ENCODE measurements at places on chromosomes 7 and 10.

DNA sequence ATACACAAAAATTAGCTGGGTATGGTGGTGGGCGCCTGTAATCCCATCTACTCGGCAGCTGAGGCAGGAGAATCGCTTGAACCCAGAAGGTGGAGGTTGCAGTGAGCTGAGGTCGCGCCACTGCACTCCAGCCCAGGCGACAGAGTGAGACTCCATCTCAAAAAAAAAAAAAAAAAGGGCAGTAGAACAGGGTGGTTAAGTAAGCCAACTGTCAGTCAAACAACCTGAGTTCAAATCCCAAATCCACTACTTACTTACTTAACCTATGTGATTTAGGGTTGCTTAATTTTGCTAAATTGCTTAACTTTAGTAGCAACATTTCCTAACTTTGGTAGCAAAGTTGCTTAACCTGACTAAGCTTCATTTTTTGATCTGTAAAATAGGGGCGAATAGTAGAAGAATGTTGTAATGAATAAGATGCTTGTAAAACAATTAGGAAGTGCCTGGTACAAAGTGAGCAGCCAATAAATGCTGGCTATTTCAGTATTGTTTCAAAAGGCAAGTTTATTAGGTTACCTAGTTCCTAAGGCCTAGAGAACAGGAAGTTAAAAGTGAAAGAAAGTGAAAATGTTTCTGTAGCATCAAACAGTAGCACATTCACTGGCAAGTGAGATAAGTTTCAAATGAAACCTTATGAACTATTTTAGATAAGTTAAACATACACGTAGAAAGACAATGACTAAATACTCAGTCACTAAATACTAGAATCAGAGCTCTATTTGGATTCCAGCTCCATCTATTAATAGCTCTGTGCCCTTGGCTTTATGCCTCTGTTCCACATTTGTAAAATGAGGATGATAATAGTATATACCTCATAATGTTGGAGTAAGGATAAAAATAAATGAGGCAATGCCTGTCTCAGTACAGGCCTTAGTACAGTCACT lies 64.3 kb downstream of the HOXA1 start:
- peak; percentile 45 for DNase-seq

DNA sequence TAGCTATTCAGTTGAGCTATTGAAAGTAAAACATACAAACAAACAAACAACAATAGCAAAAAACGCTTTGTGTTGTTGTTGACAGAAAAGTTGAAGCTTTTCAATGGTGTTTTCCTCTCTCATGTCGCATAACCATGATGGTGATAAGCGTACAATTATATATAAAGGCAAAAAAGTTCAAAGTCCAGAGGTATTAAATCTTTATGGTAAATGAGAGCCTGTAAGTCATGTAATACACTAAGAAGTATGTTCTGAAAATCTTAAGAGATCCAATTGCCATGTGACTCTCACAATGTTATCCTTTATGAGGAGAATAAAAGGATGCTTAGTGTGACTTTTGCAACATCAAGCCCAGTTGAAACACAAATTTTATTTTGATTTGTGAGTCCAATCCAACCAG lies 93.9 kb downstream of the PPP1R9A start:
- no peak for DNase-seq

GRCh38 chr10:89645742-89646172 lies 715 bp upstream of the PANK1 start:
- DNase-seq, result no peak

DNA sequence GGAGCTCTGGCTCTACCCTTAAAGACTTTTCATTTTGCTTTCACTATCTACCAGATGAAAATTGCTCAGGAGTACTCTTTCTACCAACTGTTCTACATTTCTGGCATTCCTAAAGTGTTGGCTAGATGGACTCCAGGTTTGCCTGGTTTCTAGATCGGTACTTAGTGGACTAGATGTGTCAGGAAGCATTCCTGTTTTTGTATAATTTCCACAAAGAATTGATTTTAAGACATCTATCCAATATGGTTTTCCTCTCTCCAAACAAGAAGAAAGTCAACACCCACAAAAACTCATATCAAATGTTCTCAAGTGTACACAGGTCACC lies 157.7 kb downstream of the CHRM2 start:
- no peak for DNase-seq

- no peak for DNase-seq
Measured at GRCh38 chr7:64889686-64890162, 13.3 kb upstream of the ZNF273 start.

GRCh38 chr7:51123322-51124019 lies 193.1 kb downstream of the COBL start:
- peak; percentile 55 for DNase-seq

DNA sequence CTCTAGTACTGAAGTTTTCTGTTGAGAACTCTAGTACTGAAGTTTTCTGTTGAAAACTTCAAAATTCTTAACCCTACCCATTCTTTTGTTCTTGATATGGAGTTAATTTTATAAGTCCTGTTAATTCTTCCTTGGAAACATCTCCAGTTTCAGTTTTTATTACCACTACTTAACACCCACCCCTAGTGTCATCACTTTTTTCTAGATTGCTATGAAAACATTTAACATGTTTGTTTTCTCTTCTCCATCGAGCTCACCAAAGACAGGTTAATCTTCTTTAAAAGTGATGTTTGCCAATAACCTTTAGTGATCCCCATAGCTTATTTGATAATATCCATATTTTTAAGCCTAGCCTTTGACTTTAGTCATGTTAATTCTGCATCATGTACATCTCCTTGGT lies 147.9 kb downstream of the PPP1R9A start:
- no peak for DNase-seq

GRCh38 chr10:35487336-35488034 lies 117.7 kb upstream of the GJD4 start:
- DNase-seq, result peak; percentile 27

DNA sequence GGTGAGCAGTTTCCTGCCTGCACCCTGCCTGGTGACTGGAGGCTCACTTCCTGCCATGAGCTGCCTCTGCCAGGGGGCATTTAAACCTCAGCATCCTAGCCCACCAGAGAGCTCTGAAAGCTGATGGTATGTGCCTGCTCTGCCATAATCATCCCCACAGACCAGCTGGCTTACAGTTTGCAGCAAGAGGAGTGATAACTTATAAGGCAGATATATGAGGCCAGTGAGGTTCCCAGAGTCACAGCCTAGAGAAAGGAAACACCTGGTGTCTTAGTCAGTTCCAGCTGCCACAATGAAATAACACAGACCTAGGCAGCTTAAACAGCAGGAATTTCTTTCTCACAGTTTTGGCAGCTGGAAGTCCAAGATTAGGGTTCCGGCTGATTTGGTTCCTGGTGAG lies 232.0 kb downstream of the PAXIP1 start:
- DNase-seq, result no peak

- no peak for DNase-seq
Measured at GRCh38 chr7:17342756-17343155, 44.3 kb downstream of the AHR start.

DNA sequence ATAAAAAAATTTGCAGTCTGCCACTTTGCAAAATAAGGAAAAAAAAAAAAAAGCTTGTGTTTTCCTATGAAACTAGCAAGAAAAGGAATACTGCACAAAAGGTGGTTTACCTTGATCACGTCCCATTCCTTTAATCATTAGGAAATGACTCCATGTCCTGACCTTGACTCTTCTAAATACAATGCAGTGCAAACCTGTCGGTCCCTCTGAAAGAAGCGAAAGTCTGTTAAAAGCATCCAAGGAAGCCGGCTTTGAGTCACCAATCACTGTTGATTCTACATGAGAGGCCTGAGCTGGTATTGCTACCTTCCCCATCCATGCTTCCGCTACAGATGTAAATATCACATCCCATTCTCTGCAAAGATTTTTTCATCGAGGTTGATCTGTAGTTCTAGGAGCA lies 652.1 kb downstream of the SDK1 start:
- no peak for DNase-seq

GRCh38 chr7:75789361-75789924 lies 17.4 kb upstream of the CCL26 start:
- no peak for DNase-seq

DNA sequence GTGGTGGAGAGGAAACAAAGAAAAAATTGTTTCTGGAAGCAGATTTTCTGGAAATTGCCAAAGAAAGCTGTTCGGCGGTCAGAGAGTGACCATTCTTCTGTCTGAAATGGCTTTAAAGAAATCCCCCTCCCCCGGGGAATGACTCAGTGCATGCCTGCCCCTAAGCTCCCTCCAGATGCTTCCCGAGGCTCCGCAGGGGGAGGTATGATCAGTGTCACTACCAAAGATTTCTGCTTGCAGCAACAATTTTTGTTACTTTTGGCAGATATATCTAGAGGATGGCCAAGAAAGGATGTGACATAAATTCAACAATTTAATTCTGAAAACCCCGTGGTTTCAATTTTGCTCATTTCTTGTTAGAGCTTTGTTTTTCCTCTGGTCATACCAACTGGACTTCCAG lies 163.9 kb downstream of the JCAD start:
- peak; percentile 95 for DNase-seq

DNA sequence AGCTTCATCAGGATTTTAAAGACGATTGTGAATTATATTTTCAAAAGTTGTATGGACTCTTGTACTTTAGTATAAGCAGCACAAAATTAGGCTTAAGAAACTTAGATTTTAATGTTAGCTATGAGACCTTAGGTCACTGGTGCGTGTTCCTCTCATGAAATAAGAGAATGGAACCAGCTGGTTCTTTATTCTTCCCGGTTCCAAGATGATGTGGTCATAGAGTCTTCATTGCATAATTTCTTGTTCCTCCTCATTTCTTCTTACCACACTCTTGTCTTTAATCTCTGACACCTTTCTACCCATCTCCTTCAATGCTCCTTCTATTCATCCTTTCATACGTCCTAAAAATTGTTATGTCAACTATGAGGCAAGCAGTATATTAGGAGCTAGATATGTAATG lies 437.2 kb downstream of the AUTS2 start:
- no peak for DNase-seq

DNA sequence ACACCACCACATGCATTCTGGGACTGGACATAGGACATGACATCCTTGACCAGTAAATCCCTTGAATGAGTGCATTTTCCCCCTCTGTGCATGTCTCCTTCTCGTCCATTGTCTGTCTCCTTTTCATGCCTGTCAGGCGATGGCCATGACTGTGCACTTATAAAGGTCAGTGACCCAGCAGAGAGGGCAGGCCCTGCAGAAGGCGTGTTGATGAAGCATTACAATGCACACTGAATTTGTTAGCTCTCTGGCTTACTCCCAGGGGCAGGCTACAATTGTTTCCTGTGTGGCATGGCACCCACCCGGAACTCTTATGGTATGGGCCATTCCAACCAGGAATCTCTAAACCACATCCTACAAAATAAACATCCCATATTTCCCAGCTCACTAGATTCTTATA lies 71.1 kb downstream of the SAMD9 start:
- no peak for DNase-seq

GRCh38 chr7:16636555-16637101 lies 8.9 kb downstream of the ANKMY2 start:
- no peak for DNase-seq

- DNase-seq, result no peak
Measured at GRCh38 chr10:123855008-123855684, 36.5 kb downstream of the CPXM2 start.

- no peak for DNase-seq
Measured at GRCh38 chr10:129580010-129580409, 113.0 kb downstream of the MGMT start.

- no peak for DNase-seq
Measured at GRCh38 chr7:52249741-52250140, 785.7 kb upstream of the POM121L12 start.

- no peak for DNase-seq
Measured at GRCh38 chr7:117249696-117250095, 73.2 kb downstream of the WNT2 start.

DNA sequence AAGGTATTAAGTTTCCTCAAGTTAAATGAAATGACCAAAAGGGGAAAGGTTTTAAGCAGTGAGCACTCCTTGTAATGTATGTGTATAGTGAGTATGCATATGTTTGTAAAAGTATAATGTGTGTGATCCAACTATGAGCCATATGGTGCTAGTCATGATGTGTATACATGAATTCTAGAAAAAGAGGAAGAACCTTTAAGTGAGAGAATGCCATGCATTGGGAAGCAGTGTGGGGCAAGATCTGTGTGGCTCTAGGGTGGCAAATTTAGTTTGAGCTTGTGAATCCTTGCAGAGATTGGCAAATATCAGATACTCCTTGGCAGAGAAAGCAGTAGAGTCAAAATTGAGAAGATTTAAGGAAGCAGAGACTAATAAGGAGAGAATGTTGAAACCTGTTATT lies 435.0 kb downstream of the AUTS2 start:
- no peak for DNase-seq

GRCh38 chr7:158811894-158812293 lies 17.4 kb downstream of the ESYT2 start:
- DNase-seq, result no peak

GRCh38 chr7:81676105-81676811 lies 93.6 kb downstream of the HGF start:
- no peak for DNase-seq

- DNase-seq, result no peak
Measured at GRCh38 chr7:63071920-63072319, 926.7 kb upstream of the ZNF722 start.

GRCh38 chr7:33243319-33243881 lies 114.0 kb downstream of the BBS9 start:
- DNase-seq, result peak; percentile 81

DNA sequence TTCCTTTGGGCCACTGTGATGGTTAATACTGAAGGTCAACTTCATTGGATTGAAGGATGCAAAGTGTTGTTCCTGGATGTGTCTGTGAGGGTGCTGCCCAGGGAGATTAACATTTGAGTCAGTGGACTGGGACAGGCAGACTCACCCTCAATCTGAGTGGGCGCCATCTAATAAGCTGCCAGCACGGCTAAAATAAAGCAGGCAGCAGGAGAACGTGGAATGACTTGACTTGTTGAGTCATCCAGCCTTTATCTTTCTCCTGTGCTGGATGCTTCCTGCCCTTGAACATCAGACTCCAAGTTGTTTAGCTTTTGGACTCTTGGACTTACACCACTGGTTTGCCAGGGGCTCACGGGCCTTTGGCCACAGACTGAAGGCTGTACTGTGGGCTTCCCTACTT lies 1046.9 kb downstream of the TYW1 start:
- no peak for DNase-seq

DNA sequence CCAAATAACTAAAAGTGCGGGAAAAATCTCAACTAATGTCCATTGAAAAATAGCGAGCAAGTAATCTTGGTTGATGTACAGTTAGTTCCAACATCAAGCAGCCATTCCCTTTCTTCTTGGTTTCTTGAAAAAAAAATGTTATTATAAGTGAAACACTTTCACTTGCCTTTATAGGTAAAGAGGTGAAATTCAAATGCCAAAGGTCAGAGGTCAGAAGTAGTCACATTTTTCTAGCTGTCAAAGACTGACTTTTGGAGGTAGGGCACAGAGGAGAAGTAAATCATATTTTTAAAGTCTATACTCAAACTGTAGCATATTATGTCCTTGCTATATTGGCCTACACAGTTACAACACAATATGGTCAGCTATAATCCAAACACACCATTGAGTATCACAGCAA lies 62.3 kb downstream of the CHCHD3 start:
- DNase-seq, result no peak

GRCh38 chr7:3210531-3210930 lies 90.5 kb upstream of the SDK1 start:
- DNase-seq, result no peak
